ENCODE measurements at places on chromosomes 12 and 14. TPM values are rescaled to one million over a fixed set of nuclear protein-coding genes. Genes with fewer than 3 reads are reported as not detected.

The TMEM119 gene
- 48.3 TPM for total RNA-seq

GRCh38 chr12:55908726-55909512 lies 18.8 kb downstream of the PYM1 start:
- DNase-seq, result no peak

DNA sequence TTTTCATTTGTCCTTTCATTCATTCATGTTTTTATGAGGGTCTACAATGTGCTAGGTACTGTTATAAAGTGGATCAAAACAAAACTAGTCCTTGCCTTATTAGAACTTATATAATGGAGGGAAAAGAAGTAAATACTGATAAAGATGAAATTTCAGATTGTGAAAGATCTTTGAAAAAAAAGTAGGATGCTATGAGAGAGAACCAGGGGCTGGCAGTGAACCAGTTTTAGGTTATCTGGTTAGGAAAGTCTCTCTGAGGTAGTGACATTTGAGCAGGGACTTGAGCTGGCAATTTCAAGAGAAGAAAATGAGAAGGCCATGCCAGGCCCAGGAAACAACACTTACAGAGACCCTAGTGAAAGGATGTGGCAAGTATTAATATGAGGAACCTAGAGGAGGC lies 57.3 kb upstream of the E2F7 start:
- no peak for DNase-seq

GRCh38 chr12:45498645-45499044 lies 230.9 kb upstream of the ARID2 start:
- no peak for DNase-seq

DNA sequence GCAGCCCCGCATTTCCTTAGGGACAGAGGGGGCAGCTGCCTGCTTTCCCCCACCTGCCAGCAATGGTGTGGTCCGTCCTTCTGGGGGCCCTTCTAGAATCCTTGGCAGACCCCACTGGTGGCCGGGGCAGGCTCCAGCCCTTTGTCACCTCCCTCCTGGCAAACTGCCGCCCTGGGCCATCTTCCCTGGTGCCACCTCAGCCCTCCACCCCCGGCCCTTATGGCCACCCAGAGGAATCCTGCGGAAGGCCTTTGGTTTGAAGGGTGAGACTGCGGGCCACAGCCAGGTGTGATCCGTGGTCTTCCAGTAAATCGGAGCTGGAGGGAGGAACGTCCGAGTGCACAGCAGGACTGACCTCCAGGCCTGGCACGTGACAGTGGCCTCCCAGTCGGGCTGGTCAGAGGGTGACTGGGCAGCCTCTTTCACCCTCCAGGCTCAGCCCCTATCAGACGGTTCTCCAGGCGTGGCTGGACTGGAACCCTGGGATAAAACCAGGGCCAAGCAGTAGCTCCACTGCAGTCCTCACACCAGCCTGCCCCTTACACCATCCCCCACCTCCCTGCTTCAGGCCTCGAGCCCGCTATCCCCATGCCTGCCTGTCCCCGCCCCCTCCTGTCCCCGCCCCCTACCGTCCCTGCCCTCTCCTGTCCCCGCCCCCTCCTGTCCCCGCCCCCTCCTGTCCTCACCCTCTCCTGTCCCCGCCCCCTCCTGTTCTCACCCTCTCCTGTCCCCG lies 12.4 kb downstream of the FBRSL1 start:
- DNase-seq, result no peak

DNA sequence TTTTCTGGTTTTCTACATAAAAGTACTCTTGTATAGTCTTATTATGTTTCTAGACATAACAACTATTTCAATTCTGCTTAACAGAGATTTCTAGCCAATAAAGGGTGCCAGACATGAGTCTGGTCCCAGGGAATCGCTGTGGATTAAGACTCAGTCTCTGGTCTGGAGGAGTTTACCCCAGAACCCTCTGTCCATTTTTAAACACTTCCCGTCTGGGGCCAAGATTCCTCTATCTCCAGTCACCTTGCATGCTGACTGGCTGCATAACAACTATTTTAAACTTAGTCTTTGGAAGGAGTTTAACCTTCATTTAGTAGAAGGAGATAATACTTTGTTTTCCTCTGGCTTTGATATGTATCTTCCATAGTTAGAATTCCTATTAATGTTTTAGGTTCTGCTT lies 163.1 kb upstream of the IFNG-AS1 start:
- DNase-seq, result no peak

All from chondrocyte (in vitro differentiated cells).